ENCODE measurements at places on chromosomes 1 and 21. TPM values are rescaled to one million over a fixed set of nuclear protein-coding genes. Genes with fewer than 3 reads are reported as not detected.

The RAP1GAP gene
- total RNA-seq: 2.1 TPM

The PRDM2 gene
- 46.7 TPM for total RNA-seq

The KPRP gene
- total RNA-seq: not detected

DNA sequence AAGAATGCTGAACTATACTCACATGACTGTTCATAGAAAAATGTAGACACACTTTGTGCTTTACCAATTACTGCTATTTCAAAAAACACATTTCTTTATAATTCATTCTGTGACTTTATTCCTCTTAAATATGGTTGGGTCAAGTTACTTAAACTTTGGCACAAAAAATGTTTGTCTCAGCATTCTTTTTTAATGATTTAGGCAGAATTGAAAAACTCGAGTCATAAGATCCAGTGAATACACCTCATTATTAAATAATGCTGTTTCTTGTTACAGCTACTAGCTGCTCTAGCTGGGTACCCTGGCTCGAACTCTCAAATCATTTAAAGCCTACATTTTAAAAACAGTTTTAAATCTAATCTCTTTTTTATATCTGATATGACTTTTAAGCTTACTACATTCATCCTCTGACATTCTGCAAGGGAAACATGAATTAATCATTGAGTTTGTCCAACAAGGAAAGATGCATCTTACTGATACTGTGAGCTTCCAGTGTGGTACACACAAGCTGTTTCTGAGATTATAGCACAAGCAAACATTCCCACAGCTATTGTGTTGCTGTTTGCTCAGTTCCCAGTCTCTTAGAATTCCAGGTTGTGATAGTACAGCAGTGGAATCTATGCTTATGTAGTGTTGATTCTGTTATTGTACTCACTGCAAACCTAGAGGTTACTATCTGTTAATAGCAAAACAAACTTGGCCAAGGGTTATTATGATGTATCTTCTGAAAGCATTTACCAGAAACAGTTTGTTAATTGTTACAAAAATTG, 746.5 kb downstream of the USP25 start:
- H3K36me3 ChIP-seq: no peaks in the 10 kb centered on the region
- no peak for DNase-seq
- H3K27ac ChIP-seq: no peak overlapping the region
- H3K4me1 ChIP-seq: no peaks in the 10 kb centered on the region
- no peak overlapping the region for H3K4me3 ChIP-seq
- H3K27me3 ChIP-seq: no peaks in the 10 kb centered on the region

DNA sequence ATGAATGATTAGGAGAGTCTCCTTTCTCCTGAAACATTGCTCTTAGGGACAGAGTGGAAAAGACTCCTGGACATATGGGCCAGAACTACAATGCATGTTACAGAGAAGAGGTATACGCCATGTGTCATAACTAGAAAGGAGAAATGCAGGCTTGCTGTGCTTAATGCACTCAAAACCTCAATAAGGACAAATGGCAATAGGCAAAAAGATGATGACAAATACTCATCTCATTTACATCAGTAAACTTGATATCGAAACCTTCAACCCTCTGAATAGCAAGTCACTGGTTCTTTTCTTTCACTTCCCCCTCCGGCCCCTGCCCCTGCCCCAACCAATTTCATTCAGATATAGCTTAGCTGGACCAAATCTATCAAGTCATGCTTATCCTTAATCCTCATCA, 1.9 kb upstream of the GPR88 start:
- H3K36me3 ChIP-seq: no peaks in the 10 kb centered on the region
- no peak overlapping the region for H3K27ac ChIP-seq
- H3K27me3 ChIP-seq: peaks cover 40% of the 10 kb centered on the region
- DNase-seq: no peak
- no peak overlapping the region for H3K4me3 ChIP-seq
- peaks cover 24% of the 10 kb centered on the region for H3K4me1 ChIP-seq

DNA sequence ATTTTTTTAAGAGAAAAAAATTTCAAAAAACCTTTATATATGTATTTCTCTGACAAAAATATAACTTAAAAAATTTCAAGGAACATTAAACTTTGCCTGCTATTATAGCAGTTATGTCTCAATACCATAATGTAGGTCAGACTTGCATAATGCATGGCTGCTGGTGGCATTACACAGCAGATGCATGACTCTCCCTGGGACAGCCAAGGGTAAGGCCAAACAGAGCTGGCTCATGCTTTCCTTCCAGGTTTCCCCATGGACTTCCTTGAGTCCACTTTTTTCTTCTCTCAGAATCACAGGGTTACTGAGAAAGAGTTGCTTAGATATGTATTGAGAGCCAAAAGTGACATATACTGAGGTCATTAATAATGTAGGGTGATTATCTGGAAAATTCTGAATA, 43.7 kb downstream of the RHOU start:
- H3K36me3 ChIP-seq: no peaks in the 10 kb centered on the region
- no peak overlapping the region for H3K27ac ChIP-seq
- no peak for DNase-seq
- H3K4me3 ChIP-seq: no peak overlapping the region
- H3K4me1 ChIP-seq: no peaks in the 10 kb centered on the region
- no peaks in the 10 kb centered on the region for H3K27me3 ChIP-seq

- DNase-seq: no peak
- H3K4me1 ChIP-seq: no peaks in the 10 kb centered on the region
- H3K4me3 ChIP-seq: no peak overlapping the region
- no peaks in the 10 kb centered on the region for H3K27me3 ChIP-seq
- H3K36me3 ChIP-seq: no peaks in the 10 kb centered on the region
- no peak overlapping the region for H3K27ac ChIP-seq
Measured at GRCh38 chr1:58844176-58844575, 60.3 kb upstream of the JUN start.

DNA sequence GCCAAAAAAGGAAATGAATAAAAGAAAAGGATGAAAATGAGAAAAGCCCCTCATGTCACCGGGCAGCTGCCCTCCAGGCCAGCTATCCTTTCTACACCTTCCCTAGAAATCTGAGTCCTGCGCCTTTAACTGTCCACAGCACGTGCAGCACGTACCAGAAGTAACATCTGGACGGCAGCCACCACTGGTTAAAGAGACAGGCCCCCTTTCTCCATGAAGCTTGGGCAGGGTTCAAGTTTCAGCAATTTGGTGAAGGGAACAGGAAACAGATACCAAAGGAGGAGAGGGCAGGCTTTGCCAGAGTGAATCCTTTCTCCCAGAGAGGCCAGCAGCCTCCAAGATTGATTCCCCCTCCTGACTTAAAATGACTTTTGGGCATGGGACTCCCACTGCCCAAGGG, 3.6 kb upstream of the KIAA2013 start:
- peak; percentile 53 for DNase-seq
- H3K27me3 ChIP-seq: no peaks in the 10 kb centered on the region
- no peaks in the 10 kb centered on the region for H3K36me3 ChIP-seq
- H3K27ac ChIP-seq: no peak overlapping the region

GRCh38 chr1:14106126-14106525, 406.1 kb downstream of the PRDM2 start:
- H3K27me3 ChIP-seq: peaks cover 13% of the 10 kb centered on the region
- no peak for DNase-seq
- H3K4me1 ChIP-seq: no peaks in the 10 kb centered on the region
- H3K27ac ChIP-seq: no peak overlapping the region

All from activated CD4-positive, alpha-beta T cell treated with anti-CD3 and anti-CD28 coated beads for 36 hours (primary cell).